ENCODE measurements at places on chromosomes 7 and 10.

GRCh38 chr10:114057855-114058254, 14.2 kb downstream of the ADRB1 start:
- no peak overlapping the region for H3K4me3 ChIP-seq
- H3K36me3 ChIP-seq: no peaks in the 10 kb centered on the region
- no peaks in the 10 kb centered on the region for H3K4me1 ChIP-seq
- H3K27ac ChIP-seq: no peak overlapping the region
- DNase-seq: no peak

DNA sequence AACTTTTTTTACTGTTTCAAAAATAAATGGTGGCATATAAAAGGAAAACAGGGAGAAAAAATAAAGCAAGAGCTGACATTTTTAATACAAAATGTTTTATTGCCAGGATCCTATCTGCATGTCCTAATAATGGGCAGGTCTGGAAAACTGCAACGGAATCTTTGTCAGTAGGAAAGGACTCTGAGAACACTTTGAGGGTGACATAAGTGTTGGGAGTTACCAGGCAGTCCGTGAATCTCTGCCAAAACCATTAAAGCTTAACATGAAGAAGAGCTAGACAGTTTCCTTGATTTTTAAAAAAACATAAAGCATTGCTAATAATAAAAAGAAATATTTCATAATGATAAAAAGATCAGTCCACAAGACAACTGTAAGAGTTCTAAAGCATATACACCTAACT, 80.7 kb downstream of the AGMO start:
- no peak overlapping the region for H3K27ac ChIP-seq
- no peaks in the 10 kb centered on the region for H3K4me1 ChIP-seq
- DNase-seq: no peak
- no peaks in the 10 kb centered on the region for H3K36me3 ChIP-seq

DNA sequence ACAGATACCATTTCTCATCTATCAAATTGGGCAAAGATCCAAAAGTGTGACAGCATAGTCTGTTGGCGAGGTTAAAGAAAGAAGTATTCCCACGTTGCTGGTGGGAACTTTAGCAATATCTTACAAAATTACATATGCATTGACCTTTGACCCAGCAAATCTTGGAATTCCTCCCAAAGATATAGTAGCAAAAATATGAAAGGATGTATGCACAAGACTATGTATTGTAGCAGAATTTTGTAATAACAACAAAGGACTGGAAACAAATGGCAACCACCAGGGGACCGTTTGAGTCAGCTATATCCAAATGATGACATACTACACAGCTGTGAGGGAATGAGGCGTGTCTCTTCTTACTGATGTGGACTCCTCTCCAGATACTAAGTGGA, 50.2 kb downstream of the KCNH2 start:
- no peak overlapping the region for H3K27ac ChIP-seq
- no peaks in the 10 kb centered on the region for H3K36me3 ChIP-seq
- DNase-seq: no peak
- H3K27me3 ChIP-seq: peaks cover 32% of the 10 kb centered on the region

GRCh38 chr7:23020742-23021401, 6.9 kb upstream of the HYCC1 start:
- no peak for DNase-seq
- no peaks in the 10 kb centered on the region for H3K27me3 ChIP-seq
- peaks cover 95% of the 10 kb centered on the region for H3K4me1 ChIP-seq
- peak overlapping the region; percentile 90 for H3K27ac ChIP-seq

GRCh38 chr7:2081526-2082135, 151.1 kb downstream of the MAD1L1 start:
- H3K27ac ChIP-seq: no peak overlapping the region
- peaks cover 8% of the 10 kb centered on the region for H3K4me1 ChIP-seq
- H3K4me3 ChIP-seq: no peak overlapping the region
- peaks cover 36% of the 10 kb centered on the region for H3K36me3 ChIP-seq
- DNase-seq: no peak

- peaks cover 1% of the 10 kb centered on the region for H3K36me3 ChIP-seq
- no peak for DNase-seq
- no peaks in the 10 kb centered on the region for H3K27me3 ChIP-seq
- H3K4me1 ChIP-seq: peaks cover 95% of the 10 kb centered on the region
- no peak overlapping the region for H3K4me3 ChIP-seq
These were observed 47.8 kb downstream of the SYPL1 start for GRCh38 chr7:106064316-106064715.

DNA sequence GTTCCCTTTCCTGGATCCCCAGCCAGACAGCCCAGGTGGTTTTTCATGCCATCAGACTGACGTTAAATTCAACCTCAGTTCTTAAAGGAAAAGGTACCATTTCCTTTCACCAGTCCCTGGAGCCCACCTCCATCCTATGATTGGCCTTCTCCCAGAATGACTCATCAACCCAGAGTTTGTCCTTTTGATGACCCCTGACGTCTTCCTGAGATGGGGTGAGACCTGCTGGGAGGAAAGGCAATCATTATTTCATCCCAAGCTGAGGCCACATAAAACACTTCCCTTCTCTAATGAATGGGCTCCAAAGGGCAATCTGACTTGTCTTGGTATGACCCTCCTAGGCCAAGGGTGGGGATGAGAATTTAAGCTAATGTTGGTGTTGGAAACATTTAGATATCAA, 750.7 kb downstream of the SUGCT start:
- no peaks in the 10 kb centered on the region for H3K36me3 ChIP-seq
- H3K4me1 ChIP-seq: no peaks in the 10 kb centered on the region
- H3K27ac ChIP-seq: no peak overlapping the region
- DNase-seq: no peak

DNA sequence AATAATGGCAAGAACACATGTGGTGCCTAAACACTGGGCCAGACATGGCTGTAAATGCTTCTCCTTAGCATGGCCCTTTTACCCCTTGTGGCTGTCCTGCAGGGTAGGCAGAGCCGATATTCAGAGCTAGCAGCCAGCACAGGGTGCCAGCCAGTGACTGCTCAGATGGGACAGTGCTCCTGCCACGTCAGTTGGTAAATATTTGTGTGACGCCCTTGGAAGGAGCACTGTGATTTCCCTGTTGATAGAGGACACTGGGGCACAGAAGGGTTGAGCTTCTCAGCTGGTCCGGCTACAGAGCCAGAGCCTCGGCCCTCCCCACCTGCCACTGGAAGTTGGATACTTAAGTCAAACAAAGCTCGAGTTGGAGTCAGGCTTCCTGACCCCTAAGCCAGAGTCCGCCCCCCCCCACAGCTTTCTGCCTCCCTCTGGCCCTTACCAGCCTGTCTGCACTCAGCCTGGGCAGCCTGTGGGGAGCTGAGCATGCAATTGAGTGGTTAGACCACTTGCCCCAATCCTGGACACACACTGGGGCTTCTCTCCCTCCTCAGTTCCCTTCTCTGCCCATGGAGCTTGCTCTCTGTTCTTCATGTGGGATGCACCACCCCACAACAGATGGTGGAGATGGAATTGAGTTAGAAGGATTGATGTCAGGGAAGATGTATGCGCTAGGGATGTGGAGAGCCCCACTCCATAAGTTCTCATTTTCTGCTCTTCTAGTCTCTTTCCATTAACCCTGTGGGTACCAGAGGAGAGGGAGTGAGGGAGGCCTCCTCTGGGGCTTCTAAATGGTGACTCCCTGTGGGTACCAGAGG, 350.8 kb downstream of the PLXNA4 start:
- H3K36me3 ChIP-seq: no peaks in the 10 kb centered on the region
- no peaks in the 10 kb centered on the region for H3K27me3 ChIP-seq

All from activated B cell treated with CpG ODN at 0.5 μM for 24 hours (primary cell).